ENCODE measurements at places on chromosomes 16 and 17. TPM values are rescaled to one million over a fixed set of nuclear protein-coding genes. Genes with fewer than 3 reads are reported as not detected.

- H3K4me3 ChIP-seq: no peak overlapping the region
- DNase-seq: no peak
- H3K27ac ChIP-seq: no peak overlapping the region
- peaks cover 1% of the 10 kb centered on the region for H3K36me3 ChIP-seq
Observed at GRCh38 chr16:12016291-12016947, 39.9 kb downstream of the SNX29 start.

- no peaks in the 10 kb centered on the region for H3K36me3 ChIP-seq
- no peaks in the 10 kb centered on the region for H3K27me3 ChIP-seq
- no peak for DNase-seq
- peaks cover 9% of the 10 kb centered on the region for H3K4me1 ChIP-seq
Observed at GRCh38 chr17:65688307-65688706, 126.9 kb upstream of the AXIN2 start.

GRCh38 chr16:70682239-70683145 is 3.4 kb downstream of the MTSS2 start:
- peaks cover 4% of the 10 kb centered on the region for H3K27me3 ChIP-seq
- no peak for DNase-seq
- peaks cover 13% of the 10 kb centered on the region for H3K4me1 ChIP-seq
- H3K27ac ChIP-seq: no peak overlapping the region

- DNase-seq: no peak
- H3K4me1 ChIP-seq: no peaks in the 10 kb centered on the region
- H3K4me3 ChIP-seq: no peak overlapping the region
- no peaks in the 10 kb centered on the region for H3K27me3 ChIP-seq
- no peak overlapping the region for H3K27ac ChIP-seq
- H3K36me3 ChIP-seq: no peaks in the 10 kb centered on the region
Observed at GRCh38 chr16:5412731-5413130, 315.1 kb upstream of the EEF2KMT start.

GRCh38 chr16:80986557-80986956 is 20.1 kb downstream of the CMC2 start:
- H3K27me3 ChIP-seq: no peaks in the 10 kb centered on the region
- peaks cover 26% of the 10 kb centered on the region for H3K36me3 ChIP-seq
- no peak overlapping the region for H3K27ac ChIP-seq
- H3K4me3 ChIP-seq: no peak overlapping the region
- peaks cover 19% of the 10 kb centered on the region for H3K4me1 ChIP-seq

DNA sequence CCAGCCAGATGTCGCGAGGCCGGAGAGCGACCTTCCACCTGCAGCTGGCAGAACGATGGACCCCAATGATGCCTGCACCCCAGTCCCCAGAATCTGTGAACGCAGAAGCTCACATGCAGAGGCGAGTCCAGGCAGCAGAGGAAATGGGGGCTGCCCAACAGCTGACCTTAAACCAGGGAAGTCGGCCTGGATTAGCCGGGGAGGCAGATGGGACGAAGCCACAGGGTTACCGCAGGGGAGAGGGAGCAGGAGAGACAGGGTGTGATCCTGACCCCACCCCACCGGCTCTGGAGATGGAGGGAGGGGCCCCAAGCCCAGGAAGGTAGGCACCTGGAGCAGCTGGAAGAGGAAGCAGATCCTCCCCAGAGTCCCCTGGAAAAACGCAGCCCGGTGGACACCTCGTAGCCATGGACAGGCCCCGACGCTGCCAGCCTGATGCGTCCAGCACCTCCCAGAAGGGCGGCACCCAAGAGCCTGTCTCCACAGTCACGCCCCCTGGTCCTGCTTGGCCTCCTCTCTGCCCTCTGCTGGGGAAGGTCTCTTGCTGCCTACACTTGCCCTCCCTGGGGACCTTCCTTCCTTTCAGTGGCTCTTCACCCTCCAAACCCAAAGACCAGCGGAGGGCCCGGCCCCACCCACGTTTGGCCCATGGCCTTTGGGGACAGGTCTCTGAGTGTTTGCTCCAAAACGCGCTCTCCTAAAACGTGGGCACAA is 37.3 kb downstream of the PIEZO1 start:
- peak; percentile 58 for DNase-seq
- H3K4me3 ChIP-seq: no peak overlapping the region
- no peaks in the 10 kb centered on the region for H3K27me3 ChIP-seq
- H3K27ac ChIP-seq: no peak overlapping the region

DNA sequence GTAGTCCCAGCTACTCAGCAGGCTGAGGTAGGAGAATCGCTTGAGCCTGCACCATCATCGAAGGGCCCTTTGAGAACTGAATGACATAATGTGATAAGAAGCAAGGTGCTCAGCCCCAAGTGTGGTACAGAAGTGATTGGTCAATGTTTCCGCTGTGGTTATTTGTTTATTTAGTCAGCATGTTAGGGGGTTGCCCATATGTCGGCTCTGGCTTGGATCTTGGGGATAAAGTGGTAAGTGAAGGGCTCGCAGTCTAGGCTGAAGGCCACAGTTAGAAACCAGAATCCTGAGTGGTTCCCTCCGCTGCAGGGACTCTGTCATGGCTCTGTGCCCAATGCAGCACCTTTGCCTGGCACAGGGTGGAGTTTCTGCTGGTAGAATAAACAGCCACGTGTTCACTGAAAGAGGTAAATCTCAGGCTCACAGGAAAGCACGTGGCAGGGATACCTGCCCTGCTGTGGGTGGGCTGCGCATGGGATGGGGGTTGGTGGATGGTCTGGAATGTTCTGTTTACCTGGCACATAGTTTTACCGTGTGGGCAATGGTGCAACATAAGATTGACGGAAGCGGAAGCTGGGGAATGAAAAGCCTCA is 35.4 kb downstream of the SYT17 start:
- H3K27ac ChIP-seq: no peak overlapping the region
- no peak for DNase-seq

- peaks cover 24% of the 10 kb centered on the region for H3K36me3 ChIP-seq
- DNase-seq: no peak
- no peak overlapping the region for H3K4me3 ChIP-seq
- H3K27ac ChIP-seq: no peak overlapping the region
Observed at GRCh38 chr16:56841233-56841632, 23.8 kb upstream of the SLC12A3 start.

GRCh38 chr16:12661656-12662172 is 142.0 kb downstream of the CPPED1 start:
- H3K27me3 ChIP-seq: no peaks in the 10 kb centered on the region
- H3K4me3 ChIP-seq: no peak overlapping the region
- H3K27ac ChIP-seq: no peak overlapping the region
- peaks cover 21% of the 10 kb centered on the region for H3K36me3 ChIP-seq

GRCh38 chr17:38428112-38428642 is at the start of gene ARHGAP23:
ARHGAP23 (plus strand) TSS chr17:38428464; CDS start chr17:38428486, 22 bp downstream.
- H3K27me3 ChIP-seq: peaks cover 52% of the 10 kb centered on the region
- peak; percentile 27 for DNase-seq
- H3K4me1 ChIP-seq: peaks cover 7% of the 10 kb centered on the region
- H3K27ac ChIP-seq: no peak within 1 kb of the TSS
- peak within 1 kb of the TSS; percentile 62 for H3K4me3 ChIP-seq

- DNase-seq: peak; percentile 32
- H3K27me3 ChIP-seq: peaks cover 47% of the 10 kb centered on the region
- H3K27ac ChIP-seq: no peak overlapping the region
- no peaks in the 10 kb centered on the region for H3K36me3 ChIP-seq
Observed at GRCh38 chr17:79752175-79752574, 21.4 kb downstream of the ENPP7 start.

DNA sequence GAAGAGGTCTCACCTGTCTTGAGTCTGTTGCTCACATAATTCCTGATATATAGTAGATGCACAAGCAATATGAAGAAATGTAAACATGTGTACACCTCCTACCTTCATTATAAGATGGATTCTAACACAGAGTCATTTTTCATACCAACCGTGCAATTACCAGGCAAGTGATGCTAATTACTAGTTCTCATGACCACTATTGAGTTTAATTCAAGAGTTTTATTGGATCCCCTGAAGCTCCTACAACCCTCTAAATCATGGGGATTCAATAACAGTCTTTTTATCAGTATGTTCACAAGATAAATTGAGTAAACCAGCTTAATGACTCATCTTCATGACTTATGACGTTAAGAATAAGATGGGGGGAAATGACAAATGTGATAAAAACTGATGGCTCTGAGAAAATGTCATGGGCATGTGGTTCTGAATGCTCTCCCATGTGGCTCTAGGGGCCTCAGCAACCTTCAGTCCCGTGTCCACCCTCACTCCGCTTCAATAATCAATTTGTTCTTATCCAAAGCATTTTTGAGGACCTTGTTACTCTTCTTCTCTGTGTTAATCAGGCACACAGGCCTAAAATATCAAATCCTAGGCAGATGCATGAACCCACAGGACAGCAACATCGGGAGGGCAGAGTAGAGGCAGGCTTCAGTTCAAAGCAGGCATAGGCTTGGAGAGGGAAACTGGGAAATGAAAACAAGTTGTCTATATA is 42.8 kb downstream of the PRAC1 start:
- no peak for DNase-seq
- H3K36me3 ChIP-seq: no peaks in the 10 kb centered on the region
- peaks cover 51% of the 10 kb centered on the region for H3K27me3 ChIP-seq
- H3K27ac ChIP-seq: no peak overlapping the region

DNA sequence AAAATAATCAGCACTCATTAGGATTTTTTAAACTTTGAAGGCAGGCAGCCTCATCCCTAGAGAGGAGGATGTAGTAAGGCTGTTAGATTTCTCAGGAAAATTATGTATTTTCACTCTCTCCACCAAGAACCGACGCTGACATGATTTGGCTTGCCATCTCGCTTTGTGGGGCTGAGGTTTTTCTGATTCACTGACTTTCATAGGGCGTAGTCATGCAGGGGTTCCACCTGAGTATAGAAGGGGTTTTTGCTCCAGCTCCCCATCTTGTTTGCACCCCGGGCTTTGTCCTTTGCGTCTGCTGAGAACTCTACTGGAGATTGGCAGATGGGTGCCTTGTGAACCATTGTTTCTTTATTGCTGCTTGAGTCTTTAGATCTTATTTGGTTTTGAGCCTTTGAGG is 20.2 kb downstream of the TOM1L1 start:
- H3K27ac ChIP-seq: no peak overlapping the region
- no peak overlapping the region for H3K4me3 ChIP-seq
- no peaks in the 10 kb centered on the region for H3K4me1 ChIP-seq
- H3K36me3 ChIP-seq: no peaks in the 10 kb centered on the region

DNA sequence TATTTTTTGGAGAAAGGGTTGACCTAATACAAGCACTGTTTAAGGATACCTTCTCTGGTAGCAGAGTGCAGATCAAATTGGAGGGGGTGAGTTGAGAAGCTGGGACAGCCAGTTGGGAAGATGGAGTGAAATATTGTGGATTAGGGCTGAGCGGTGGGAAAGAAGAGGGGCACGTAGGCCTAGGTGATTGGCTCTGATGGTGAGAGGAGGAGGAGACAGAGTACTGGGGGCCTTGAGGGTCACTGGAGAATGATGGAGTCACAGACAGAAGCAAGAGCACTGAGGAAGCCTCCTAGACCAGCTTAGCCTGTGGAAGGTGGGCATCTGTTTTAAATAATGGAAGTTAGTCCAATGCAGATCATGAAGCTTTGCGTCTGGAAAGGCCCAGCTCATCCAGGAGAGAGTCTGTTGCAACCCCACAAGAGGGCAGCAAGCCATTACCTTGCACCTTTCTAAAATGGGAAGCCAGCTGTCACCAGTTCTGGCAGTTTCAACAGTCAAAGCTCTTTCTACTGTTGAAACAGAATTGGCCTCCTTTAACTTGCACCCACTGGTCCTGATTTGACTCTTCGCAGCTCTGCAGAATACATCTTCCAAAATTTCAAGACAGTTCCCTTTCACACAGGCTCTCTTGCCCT is 11.8 kb downstream of the SLC9A5 start:
- H3K4me3 ChIP-seq: no peak overlapping the region
- DNase-seq: no peak
- H3K4me1 ChIP-seq: no peaks in the 10 kb centered on the region
- peaks cover 10% of the 10 kb centered on the region for H3K36me3 ChIP-seq

DNA sequence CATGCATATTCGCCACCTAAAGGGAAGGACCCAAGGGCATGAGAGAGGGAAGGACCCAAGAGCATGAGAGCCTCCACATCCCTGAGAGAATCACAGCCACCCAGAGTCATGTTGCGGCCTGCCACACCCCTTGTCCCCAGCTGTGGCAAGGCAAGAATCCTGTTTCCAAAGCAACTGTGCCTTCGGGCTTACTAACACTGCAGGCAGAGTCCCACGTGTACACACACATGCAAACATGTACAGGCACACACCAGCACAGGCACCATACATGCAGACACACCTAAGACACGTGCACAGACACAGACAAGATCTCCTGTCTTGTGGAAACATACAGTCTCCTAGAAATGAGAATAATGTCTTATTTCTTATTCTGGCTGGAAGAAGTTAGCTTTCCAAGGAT is 92.4 kb upstream of the CDYL2 start:
- DNase-seq: no peak
- no peak overlapping the region for H3K4me3 ChIP-seq
- no peaks in the 10 kb centered on the region for H3K36me3 ChIP-seq
- H3K4me1 ChIP-seq: no peaks in the 10 kb centered on the region

The CCDC40 gene
- total RNA-seq: 1.2 TPM

The PTGES3L gene
- total RNA-seq: 1.8 TPM

The KIF19 gene
- 0.08 TPM for total RNA-seq

The AATF gene
- total RNA-seq: 117 TPM
